ENCODE measurements at places on chromosomes 5 and 9.

DNA sequence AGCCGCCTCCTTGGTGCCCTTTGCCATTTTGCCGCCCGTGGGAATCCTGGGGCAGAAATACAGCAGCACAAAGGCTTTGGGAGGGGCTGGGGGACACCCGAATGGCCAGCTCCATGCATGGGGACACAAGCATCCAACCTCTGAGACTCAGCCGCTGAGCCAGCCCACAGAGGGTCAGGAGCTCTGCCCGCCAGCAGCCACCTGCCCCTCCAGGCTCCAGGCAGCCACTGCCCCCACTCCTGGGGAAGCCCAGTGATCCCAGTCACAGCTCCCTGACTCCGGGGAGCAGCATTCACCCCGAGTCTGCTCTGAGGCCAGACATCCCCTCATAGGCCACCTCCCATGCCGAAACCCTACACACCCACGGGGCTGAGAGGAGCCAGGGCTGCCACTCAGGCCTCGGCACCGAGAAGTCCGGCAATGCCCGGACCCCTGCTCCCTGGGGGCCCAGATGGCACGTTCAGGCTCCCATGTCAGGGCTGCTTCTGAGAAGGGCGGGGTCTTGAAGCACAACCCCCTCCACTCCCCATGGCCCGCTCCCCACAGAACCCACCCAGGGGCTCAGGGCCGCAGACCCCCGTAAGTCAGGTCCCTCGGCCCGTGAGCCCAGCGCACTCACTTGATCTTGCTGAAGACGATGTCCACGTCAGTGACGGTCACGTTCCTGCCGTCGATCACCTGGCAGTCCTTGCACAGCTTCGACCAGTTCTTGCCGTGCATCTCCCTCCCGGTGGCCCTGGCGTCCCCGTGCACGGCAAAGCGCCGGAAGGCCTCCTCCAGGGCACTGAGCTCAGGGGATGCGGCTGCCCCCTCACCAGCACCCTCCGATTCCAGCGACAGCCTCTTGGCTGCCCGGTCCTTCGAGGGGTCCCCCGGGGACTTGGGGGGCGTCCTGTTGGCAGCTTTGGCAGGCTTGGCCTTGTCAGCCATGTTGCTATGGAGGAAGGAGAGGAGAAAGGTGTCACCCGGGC, 15.7 kb downstream of the TPPP start:
- H3K4me3 ChIP-seq: no peak overlapping the region
- H3K27ac ChIP-seq: no peak overlapping the region
- H3K36me3 ChIP-seq: no peaks in the 10 kb centered on the region
- no peak for DNase-seq

DNA sequence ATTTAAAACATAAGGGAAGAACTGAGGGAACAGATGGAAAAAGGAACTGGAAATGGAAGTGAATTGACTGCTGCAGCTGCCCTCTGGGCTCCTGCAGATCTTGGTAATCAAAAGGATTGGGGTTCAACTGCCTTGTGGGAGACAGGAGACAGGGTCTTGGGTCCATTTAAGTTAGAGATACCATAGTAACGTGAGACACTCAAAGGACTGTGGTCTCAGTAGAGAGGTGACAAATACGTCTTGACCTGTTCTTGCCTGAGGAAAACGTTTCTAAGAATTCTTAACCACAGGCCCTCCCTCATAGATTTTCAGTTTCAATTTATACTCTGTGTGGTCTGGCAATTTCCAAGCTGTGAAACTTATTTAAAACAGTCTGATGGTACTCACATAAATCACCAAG, 100.8 kb upstream of the DHFR start:
- peak; percentile 58 for DNase-seq
- peaks cover 45% of the 10 kb centered on the region for H3K4me1 ChIP-seq
- H3K4me3 ChIP-seq: no peak overlapping the region

DNA sequence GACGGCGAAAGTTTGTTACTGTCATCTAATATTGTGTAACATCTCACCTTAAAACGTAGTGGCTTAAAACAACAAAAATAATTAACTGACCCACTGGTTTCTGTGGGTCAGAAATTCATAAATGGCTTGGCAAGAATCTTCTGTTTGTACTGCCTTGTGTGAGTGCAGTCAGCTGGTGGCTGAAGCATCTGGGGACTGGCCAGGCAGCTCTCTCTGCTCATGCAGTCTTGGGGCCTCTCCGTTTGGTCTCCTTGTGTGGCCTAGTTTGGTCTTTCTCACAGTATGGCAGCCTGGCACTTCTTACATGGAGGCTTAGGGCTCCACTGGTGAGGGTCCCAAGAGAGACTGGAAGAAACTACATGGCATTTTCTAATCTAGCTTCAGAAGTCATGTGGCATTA, 49.0 kb upstream of the CTXN3 start:
- no peak overlapping the region for H3K4me3 ChIP-seq
- peaks cover 11% of the 10 kb centered on the region for H3K4me1 ChIP-seq
- no peaks in the 10 kb centered on the region for H3K27me3 ChIP-seq
- H3K36me3 ChIP-seq: no peaks in the 10 kb centered on the region
- DNase-seq: no peak

- H3K4me1 ChIP-seq: no peaks in the 10 kb centered on the region
- H3K27ac ChIP-seq: no peak overlapping the region
- no peaks in the 10 kb centered on the region for H3K27me3 ChIP-seq
- no peak overlapping the region for H3K4me3 ChIP-seq
Observed at GRCh38 chr5:71014176-71014575, 11.0 kb downstream of the NAIP start.

- DNase-seq: no peak
- no peaks in the 10 kb centered on the region for H3K27me3 ChIP-seq
- H3K4me1 ChIP-seq: no peaks in the 10 kb centered on the region
- H3K27ac ChIP-seq: no peak overlapping the region
- no peak overlapping the region for H3K4me3 ChIP-seq
Observed at GRCh38 chr5:118733394-118733793, 255.0 kb downstream of the DTWD2 start.

DNA sequence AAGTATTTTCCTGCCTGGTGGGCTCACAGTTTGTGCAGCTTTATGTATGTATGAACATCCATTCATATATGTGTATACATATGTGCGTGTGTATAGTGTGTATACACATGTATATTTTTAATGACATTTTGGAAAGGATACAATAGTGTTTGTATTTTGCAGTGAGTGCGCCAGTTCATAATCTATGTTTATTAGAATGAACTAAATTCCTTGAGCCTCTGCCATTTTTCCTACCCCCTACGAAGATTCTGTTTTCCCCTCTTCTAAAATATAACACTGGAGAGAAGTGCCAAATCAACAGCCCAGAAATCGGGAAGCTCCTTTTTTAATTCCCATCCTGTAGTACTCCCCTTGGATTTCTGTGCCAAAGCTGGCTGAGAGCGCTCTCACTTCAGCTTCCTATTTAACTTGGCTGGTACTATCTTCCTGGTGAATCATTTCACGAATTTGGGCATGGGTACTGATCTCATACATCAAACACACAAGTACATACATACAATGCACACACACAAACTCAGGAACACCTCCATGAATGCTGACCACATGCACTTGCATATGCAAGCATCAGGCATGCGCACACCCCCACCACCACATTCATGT, 578.4 kb upstream of the WWC1 start:
- no peaks in the 10 kb centered on the region for H3K36me3 ChIP-seq
- H3K27me3 ChIP-seq: no peaks in the 10 kb centered on the region
- no peaks in the 10 kb centered on the region for H3K4me1 ChIP-seq
- no peak overlapping the region for H3K27ac ChIP-seq
- no peak overlapping the region for H3K4me3 ChIP-seq

DNA sequence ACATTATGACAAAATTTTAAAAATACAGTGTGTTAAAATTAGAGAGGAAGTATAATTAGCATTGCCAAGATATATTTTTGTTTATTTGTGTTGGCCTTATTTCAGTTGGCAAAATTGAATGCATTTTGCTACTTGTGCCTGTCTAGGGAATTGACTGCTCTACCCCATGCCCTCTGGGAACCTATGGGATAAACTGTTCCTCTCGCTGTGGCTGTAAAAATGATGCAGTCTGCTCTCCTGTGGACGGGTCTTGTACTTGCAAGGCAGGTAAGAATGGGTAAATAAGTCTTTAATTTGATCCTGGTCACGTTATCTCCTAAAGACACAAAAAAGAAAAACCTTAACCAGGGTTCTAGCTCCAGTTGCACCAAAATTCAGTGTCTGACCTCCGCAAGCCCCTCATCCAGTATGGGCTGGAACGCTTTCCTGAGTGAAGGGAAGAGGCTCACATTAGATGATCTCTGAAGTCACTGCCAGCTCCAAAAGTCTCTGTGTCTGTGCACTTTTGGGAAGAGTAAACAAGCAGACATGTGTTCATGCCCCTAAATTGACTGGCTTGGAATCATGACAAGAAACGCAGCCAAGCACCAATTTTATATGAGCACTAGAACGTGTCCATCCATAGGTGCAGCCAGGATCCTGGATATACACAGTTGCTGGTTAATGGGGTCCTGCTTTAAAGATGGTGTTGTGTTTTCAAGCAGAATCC, 98.3 kb upstream of the PRRC1 start:
- H3K4me1 ChIP-seq: no peaks in the 10 kb centered on the region
- no peaks in the 10 kb centered on the region for H3K36me3 ChIP-seq
- no peak overlapping the region for H3K4me3 ChIP-seq
- no peak overlapping the region for H3K27ac ChIP-seq
- DNase-seq: no peak
